ENCODE measurements at places on chromosomes 12 and 14.

DNA sequence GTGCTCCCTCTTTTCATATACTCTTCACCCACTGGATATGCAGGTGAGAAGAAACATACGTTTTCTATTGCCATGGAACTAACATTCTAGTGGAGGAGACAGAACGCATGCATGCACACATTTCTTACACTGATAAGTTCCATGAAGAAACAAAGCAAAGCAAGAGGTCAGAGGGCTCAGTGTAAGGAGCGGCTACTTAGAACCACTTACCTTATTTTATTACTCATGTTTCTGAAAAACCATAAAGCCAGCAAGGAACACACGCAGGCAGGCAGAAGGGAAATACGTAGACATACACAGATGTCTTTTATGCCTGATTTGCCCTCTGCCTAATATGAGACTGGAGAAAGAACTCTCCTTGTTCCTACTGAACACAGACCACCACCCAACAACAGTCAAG, 362.9 kb downstream of the TMEM132D start:
- no peak for DNase-seq

- DNase-seq: no peak
These were observed 72.8 kb upstream of the NPAS3 start for GRCh38 chr14:32865827-32866376.

DNA sequence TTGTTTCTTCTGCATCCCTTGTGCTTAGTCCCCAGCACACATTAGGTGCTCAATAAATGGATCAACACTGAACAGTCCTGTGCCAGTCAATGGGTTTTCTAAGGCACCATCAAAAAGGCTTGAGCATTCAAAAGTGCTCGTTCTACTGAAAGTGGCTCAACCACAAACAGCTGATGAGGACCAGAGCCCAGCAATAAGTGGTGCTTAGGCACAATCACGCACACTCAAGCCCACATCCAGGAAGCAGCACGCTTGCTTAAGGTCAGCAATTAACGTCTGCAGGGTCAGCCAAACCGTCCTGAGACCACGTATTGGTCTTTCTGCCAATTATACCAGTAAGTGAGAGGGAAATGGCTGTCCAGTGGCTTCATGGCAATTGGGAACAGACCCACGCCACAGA, 56.5 kb downstream of the PRIMA1 start:
- DNase-seq: no peak

DNA sequence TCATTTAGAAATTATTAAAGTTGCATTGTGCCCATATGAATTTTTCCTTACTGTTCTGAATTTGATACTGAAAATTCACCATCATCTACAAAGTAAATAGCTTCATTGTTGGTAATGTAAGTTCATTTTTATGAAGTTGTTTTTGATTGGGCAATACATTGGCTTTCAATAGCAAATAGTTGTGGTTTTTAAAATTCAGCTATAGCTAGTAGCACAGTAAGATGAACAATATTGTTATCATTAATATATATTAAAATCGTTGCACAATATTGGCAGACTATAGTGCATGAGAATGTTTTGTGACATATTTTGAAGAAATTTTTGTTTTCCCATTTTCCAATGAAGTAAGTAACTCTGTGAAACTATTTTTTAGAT, 575.0 kb downstream of the PRKD1 start:
- no peak for DNase-seq

- DNase-seq: no peak
These were observed 70.8 kb downstream of the DPF3 start for GRCh38 chr14:72822946-72823611.

DNA sequence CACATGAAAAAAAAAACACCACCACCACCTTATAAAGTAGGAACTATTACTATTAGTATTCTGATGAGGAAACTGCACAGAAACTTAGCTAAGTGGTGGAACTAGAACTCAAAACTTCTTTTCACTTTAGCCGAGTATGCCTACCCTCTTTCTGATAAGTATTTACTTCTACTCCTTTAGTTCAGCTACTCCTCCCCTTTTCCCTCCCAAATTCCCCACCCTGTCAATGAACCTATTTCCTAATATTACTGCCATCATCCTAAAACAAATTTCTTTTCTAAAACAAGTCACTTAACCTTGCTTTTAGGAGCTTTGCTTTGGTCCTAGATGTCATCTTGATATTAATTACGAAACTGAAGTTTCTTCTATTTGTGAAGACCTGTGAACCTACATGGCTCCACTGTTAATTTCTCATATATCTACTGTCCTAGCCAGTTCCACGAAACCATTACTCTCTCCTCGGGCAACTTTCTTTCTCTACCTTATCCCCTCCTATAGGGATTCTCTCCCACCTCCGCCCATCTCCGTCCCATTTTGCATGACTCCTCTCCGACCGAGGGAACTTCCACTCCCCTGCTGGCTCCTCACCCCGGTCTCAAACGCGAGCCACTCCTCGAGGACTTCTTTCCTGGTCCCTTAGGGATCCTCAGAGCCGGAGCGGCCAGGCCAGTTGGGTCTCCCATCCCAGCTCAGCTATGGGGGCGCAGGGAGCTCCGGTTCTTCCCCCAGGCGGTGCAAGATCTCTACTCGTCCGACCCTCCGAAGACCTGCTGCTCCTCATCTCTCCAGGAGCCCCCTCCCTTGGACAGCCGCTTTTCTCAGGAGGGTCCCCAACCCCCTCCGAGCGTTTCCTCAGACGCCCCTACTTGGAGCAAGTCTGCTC, 1.1 kb downstream of the NUMB start:
- DNase-seq: no peak

DNA sequence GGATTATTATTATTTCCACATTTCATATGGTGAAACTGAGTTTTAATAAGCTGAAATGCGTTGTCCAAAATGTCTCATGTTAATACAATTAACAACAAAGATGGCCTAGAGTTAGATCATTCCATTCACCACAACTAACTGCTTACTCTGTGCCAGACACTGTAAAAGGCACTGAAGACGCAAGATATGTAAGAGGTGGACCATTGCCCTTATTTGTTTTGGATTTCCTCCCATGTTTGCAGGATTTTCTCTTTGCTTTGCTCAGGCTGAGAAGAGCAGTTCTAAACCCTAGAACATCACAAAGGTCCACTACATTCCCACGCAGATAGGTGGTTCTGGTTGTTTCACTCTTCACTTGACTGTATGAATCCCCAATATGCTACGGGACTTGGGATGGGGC, 324.4 kb upstream of the KITLG start:
- no peak for DNase-seq

GRCh38 chr14:69573831-69574262, 824 bp downstream of the CCDC177 start:
- no peak for DNase-seq

GRCh38 chr14:28608851-28609828, 157.4 kb upstream of the FOXG1 start:
- peak; percentile 1 for DNase-seq

DNA sequence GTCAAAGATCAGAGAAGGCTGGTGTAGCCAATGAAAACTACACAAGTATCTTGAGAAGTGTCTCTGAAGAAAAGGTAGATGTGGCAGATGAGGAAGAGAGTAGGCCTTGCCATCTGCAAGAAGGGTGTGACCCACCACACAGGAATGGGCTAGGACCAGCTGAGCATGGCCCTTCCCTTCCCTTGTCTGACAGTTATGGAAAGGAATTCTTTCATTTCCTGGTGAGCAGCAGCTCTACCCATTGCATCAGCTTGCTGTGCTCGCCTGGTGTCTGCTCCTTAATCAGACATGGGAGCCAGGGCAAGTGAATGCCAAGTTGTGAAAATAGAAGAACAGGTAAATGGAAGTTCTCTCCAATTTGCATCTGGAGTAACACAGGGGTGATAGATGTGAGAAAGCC, 145.2 kb upstream of the KRR1 start:
- DNase-seq: no peak

DNA sequence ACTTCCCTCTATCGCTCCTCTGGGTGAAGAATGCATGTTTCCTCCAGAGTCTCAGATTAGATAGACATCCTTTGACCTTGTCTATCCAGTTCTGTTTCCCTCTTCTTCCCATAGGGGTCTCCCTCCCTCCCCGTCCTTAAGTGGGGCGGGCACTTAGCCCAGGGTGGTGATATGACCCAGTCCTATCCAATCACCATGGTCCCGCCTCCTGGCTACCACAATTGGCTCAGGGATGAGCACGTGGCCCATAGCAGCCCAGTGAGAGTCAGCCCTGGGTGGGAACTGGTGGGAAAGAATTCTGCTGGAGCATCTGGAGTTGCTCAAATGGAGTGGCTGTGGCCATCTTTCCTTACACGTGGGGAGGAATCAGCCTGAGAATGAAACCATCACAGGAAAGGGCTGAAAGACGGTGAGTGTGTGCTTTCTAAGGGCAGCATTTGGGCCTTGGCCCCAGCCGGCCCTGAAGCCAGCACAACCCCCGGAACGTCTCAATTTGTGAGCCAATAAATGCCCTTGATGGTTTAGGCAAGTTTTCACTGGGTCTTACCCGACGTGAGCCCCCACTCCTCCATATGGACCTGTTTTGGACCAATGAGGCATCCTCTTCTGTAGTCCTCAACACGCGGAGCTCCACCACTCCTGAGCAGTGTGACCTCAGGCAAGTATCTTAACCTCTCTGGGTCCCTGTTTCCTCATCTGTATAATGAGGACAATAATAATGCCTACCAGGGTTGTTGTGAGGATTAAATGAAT, 14.4 kb upstream of the MLXIP start:
- no peak for DNase-seq

DNA sequence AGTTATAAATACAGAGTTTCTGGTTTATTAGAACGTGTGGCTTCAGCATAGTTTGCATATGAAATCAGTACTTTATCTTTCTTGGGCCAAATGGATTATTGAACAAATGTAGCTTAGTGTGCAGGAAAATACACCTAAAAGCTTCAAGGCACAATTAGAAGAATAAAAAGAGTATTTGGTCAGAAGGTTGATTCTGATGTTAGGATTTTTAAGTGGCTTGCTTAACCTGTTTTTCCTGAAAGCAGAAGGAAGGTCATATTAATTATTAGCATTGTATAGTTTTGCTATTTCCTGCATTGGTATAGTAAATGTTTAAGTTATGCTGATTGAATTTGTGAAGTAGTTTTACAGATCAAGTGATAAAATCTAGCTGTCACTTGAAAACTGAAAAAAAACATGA, 31.0 kb upstream of the GNS start:
- no peak for DNase-seq

GRCh38 chr12:52946797-52947547, 1.9 kb upstream of the KRT18 start:
- DNase-seq: no peak

DNA sequence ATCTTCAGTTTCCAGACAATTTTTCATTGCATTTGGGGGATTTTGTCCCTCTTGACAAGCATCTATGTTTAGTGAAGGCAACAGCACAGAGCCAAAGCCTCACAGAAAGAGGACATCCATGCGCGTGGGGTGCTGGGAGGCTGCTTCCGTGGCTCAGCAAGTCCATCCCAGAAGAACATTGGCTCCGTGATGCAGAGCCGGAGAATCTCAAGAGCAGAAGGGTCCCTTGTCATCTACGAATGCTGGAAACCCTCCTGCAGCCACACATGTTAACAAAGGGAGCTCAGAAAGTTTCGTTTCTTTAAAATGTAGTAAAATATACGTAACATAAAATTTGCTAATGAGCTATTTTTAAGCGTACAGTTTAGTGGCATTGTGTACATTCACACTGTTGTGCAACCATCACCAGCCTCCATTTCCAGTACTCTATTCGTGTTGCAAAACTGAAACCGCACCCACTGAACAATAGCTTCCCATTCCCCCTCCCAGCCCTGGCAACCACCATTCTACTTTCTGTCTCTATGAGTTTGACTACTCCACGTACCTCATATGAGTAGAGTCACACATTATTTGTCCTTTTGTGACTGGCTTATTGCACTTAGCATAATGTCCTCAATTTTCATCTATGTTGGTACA, 185.9 kb downstream of the TTC7B start:
- no peak for DNase-seq

DNA sequence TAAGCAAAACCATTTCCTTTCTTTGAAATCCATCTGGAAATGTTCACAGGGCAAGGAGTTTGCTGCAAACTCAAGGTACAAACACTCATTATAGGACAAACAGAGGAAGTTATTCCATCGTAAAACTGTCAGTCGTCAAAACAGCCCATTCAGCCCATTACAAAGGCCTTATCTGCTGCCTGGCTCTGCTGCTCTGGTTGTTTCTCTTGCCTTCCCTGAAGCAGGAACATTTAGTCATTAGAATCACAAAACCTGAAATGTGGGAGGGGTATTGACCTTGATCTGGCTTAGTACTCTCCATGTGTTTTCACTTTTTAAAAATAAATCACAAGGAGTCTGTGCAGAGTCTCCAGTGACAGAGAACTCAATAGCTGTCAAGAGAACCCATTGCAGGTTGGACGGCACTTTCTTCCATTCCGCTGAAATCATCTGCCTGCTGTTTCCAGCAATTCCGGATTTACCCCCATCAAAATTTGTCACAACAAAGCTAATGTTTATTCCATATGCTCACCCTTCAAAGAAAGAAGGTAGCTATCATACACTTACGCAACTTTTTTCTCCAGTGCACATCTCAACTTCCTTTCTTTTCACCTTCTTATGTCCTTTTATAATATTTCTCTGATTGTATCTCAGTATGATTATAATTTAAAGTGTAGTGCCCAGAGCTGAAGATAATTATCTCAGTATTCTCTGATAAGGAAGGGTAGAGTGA, 24.6 kb upstream of the ITPR2 start:
- DNase-seq: no peak

GRCh38 chr12:79858518-79858917, 76.4 kb downstream of the PPP1R12A start:
- DNase-seq: no peak

GRCh38 chr12:56720731-56721151, 4.4 kb downstream of the NACA start:
- DNase-seq: no peak

GRCh38 chr14:26598672-26599131, 869 bp upstream of the NOVA1 start:
- no peak for DNase-seq

DNA sequence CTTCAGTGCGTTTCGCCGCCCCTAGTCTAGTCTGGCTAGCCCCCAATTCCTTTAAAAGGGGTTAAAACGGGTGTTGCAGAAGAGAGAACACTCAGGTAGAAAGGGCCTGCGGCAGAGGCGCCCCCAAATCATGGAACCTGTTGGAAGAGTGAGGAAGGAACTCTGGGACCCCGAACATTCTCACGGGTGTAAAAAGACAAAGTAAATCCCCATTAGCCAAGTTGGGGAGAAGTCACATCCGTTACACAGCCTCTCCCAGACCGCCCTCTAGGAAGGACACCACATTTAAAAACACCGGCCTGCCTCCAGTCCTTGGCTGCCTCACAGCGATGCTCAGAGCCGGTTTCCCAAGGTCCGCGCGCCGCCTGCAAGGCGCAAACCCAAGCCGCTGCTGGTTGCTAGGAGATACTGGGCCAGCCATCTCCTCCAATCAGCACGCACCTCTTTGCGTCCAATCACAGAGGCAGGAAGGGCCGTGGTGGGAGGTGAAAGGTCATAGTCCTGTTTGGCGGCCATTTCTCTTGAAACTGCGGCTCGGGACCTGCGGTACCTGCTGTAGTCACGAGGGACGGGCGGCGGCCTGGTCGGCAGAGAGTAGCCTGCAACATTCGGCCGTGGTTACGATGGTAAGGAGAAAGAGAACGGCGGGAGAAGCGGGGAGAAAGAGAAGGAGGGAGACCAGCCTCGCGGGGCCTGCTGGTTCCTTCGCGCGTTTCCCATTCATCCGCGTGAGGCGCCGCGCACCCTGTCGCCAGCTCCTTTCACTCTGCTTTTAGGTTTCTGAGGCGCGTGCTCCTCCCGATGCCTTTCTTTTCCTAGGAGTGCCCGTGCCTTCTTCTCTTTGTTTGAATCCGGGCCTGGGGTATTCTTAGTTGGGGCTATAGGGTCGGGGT, at the start of gene SNRPF:
Gene SNRPF (plus strand): TSS at position 502 of the 893 bp plus-strand sequence. CDS start 122 bp downstream, at position 624.
- peak; percentile 88 for DNase-seq

GRCh38 chr14:55245657-55246268, 25.5 kb upstream of the FBXO34 start:
- no peak for DNase-seq

- no peak for DNase-seq
These were observed 30.1 kb upstream of the NEDD1 start for GRCh38 chr12:96876966-96877365.

All from stimulated activated CD4-positive, alpha-beta T cell treated with anti-CD3 and anti-CD28 coated beads, Interleukin-15, amount 100 ng/mL, for 48 hours (primary cell).